Progenitor cell of endocrine pancreas (in vitro differentiated cells): ENCODE measurements at places on chromosomes 5 and 9. TPM values are rescaled to one million over a fixed set of nuclear protein-coding genes. Genes with fewer than 3 reads are reported as not detected.

FRMPD1 gene
- total RNA-seq, result 0.31 and 0.44 TPM in 2 replicates

UGT3A1 gene
- total RNA-seq, result 5.2 and 5.6 TPM in 2 replicates

BTNL3 gene
- total RNA-seq, result not detected in 2 replicates

WNT8A gene
- not detected in 2 replicates for total RNA-seq

ACOT12 gene
- total RNA-seq, result not detected in 2 replicates

RNF44 gene
- total RNA-seq, result 153 and 156 TPM in 2 replicates

APBA1 gene
- 1.8 and 1.9 TPM in 2 replicates for total RNA-seq

QRFP gene
- total RNA-seq, result not detected in 2 replicates

ANGPTL2 gene
- 4.7 and 5.3 TPM in 2 replicates for total RNA-seq

TCF7 gene
- 14.4 and 16.6 TPM in 2 replicates for total RNA-seq

PDZD2 gene
- 2.4 and 3.1 TPM in 2 replicates for total RNA-seq

CAVIN4 gene
- total RNA-seq, result 14.5 and 18.1 TPM in 2 replicates

PIGO gene
- total RNA-seq, result 27.3 and 31.5 TPM in 2 replicates

ANKRD20A1 gene
- total RNA-seq, result 1.6 and 2.2 TPM in 2 replicates

DDX46 gene
- 72.3 and 73.2 TPM in 2 replicates for total RNA-seq

SPATA31A3 gene
- total RNA-seq, result not detected in 2 replicates

TRPM3 gene
- 1.6 and 2.6 TPM in 2 replicates for total RNA-seq

SOHLH1 gene
- total RNA-seq, result not detected in 2 replicates

PRRX2 gene
- total RNA-seq, result 0.79 and 0.91 TPM in 2 replicates
